ENCODE measurements at places on chromosomes 4 and X.

DNA sequence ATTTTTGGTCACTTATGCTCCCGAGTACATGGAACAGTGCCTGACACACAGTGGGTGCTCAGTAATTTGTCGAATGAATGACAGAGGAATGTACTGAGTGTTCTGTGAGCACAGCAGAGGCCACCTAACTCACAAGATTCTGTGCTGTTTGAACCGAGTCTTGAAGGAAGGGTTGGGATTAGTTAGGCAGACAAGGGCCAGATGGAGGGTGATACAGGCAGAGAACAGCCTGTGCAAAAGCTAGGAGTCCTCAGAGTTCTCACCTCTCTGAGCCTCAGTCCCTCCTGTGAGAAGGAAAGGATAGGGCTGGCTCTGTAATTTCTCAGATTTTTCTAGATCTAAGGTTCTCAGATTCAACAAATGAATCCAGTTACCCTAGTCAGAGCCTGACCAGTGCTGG, 108.8 kb downstream of the NHSL2 start:
- no peak for DNase-seq

DNA sequence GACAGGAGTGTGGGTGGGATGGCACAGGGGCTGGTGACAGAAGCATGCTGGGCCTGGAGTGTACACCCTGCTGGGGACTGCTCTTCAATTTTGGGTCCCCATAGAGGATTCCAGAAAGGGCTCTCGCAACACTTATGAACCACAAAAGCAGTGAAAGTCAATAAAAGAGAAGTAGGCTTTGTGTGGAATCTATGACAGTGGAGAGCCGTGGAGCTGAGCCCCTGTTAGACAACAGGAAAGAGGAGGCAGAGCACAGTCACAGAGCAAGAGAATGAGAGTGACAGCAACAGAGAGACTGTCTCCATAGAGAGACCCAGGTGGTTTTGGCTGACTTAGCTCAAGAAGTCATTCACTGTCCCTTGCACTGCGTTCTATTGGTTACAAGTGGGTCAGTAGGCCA, 135.1 kb upstream of the ATP6AP2 start:
- no peak for DNase-seq

GRCh38 chr4:122150931-122151330, 1.2 kb upstream of the BLTP1 start:
- no peak for DNase-seq

GRCh38 chr4:165813606-165814005, 59.4 kb upstream of the TLL1 start:
- no peak for DNase-seq

GRCh38 chr4:28562913-28563312, 1702.3 kb downstream of the STIM2 start:
- no peak for DNase-seq

DNA sequence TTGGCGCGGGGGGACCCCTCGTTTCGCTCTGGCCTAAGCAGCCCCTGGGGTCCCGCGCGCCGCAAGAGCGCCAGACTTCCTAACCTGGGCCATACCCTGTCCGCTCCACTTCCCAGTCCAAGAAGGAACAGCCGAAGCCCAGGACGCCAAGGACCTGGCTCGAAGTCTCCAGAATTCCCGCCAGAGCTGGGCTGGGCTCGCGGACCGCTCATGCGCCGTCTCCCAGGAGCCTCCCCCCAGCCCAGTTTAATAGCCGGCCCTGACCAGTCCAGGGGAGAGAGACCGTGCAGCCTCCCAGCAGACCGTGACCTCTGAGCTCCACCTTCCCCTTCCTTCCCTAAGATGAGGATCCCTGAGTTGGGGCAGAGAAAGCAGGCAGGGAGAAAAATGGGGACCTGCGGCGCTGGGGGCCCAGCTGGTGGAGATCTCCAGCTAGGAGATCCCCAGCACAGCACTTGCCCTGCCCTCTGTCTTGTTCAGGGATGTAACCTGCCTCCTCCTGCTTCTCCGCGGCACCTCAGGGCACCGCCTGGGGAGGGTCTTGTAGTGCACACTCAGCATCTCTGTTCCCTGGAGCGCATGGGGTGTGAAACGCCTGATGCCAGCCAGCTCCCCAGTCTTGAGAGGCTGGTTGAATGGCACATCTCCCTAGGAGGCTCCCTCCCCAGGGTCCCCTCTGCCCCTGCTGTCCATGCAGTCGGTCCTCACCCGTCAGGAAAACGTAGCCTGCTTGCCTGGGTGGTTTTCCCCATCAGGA, 1.2 kb upstream of the LETM1 start:
- DNase-seq = peak; percentile 79

- DNase-seq = no peak
These were observed 83.7 kb downstream of the FREM3 start for GRCh38 chr4:143616771-143617170.

DNA sequence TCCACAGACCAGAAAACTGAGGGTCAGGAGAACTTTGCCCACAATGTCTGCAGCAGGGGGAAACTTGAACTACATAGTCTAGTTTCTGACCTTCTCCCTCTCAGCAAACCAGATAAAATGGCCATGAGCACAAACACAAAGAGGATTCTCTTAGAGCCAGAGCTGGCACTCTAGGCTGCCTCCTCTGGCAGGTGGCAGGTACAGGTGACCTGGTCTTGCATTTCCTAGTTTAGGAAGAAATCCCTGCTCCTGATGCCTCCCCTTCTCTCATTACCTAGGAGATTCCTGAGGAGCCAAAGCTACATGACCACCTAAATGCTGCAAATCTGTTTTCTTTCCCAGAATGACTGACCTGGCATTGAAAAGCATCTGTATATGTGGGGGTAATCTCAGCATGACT, 45.1 kb downstream of the ARHGEF9 start:
- no peak for DNase-seq

GRCh38 chr4:8336412-8337075, 67.0 kb downstream of the HTRA3 start:
- DNase-seq = peak; percentile 2

DNA sequence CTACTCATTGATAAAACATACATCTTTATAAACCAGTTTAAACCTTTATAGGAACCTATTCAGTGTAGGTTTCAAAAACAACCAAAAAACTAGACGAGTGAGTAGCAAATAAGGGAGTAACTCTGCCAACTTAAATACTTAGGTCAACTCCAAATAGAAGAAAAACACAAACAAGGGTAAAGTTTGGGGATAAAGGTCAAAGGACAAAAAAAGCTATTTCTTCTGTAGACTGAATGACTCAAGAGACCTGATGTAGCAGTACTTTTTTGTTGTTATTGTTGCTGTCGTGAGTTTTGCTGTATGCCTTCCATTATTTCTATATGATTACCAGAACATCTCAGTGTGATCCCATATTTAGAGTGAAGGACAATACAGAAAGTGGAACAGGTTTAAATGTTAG, 199.3 kb downstream of the SPOCK3 start:
- no peak for DNase-seq

- DNase-seq = no peak
These were observed 187.7 kb upstream of the LNX1 start for GRCh38 chr4:53779025-53779424.

DNA sequence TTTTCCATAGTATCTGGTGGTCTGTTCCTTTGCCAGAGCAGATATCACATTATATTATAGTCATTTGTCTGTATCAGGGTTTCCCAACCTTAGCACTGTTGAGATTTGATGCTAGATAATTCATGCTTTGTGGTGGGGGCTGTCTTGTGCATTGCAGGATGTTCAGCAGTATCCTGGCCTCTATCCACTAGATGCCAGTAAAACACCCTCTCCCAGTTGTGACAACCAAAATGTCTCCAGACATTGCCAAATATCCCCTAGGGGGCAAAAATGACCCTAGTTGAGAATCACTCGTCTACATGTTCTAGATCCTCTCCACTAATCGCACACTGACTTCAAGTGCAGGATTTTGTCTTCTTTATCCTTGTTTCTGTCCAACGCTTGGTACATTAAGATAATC, 160.8 kb downstream of the FANCB start:
- no peak for DNase-seq

DNA sequence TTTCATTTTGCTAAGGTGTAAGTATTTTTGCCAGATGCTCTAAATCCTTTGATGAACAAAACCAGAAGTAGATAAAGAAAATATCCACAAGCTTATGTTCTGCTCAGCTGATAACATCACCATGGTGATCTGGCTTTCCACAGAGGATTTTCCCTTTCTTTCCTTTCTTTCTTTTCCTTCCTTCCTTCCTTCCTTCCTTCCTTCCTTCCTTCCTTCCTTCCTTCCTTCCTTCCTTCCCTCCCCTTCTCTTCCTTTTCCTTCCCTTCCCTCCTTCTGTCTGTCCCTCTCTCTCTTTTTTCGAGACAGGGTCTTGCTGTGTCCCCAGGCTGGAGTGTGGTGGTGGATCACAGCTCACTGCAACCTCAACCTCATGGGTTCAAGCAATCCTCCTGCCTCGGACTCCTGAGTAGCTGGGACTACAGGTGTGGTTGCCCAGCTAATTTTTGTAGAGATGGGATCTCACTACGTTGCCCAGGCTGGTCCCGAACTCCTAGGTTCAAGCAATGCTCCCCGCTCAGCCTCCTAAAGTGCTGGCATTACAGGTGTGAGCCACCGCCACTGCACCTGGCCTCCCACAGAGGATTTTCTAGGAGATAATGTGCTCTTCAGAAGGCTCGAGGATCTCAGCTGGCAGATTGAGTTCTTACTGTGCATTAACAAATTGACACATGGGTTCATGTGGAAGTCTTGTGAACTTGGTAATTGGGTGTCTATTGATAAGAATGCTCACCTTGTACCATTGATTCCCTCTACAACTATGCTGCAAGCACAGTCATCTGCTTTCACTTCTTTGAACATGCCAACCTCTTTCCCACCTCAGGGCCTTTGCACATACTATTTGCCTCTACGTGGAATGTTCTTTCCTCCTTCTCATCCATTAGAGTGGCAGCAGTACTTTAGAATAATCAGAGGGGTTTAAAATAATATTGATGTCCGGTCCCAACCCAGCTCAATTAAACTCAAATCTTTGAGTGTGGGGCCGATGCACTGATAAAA, 1.4 kb upstream of the RHOH start:
- no peak for DNase-seq

DNA sequence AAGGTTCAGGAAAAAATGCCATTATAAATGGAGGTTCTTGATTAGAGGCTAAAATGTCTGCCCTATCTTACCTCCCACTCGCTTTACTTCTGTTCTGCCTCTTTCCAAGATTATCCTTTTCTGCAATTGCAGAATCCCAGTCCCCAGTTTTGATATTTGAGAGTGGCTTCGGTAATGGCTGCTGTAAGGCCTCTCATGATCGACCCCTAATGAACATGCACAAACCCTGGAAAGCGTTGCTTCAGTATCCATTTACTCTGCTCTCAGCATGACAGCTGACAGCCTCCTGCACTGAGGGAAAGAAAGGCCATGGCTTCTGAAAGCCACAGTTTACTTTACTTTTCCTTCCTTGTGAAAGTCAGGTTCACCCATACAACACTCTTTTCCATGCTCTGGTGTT, 325.4 kb upstream of the GALNT7 start:
- DNase-seq = no peak

DNA sequence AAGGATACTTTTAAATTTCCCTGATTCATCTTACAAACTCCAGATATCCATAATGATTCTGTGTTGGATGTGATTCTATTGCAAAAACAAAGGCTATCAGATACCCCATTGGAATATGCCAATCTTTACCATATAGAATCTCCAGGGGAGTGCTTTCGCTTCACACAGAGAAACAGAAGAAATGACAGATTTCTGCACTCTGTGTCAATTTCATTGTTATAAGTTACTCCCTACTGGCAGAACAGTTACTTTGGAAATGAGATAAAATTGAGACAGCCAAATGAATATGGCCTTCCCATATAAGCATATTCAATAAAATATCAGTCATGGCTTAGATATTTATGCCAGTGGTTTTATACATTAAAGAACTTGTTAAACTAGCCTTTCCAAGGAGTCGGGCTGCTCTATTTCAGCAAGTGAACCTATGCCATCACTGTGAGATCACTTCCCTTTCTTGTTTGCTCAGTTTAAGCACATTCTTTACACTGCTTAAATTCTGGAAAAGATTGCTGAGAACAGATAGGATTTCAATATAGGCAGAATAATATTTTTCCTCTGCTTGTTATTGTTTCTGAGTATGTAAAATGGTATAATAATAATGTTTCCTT, 127.5 kb upstream of the ANXA10 start:
- no peak for DNase-seq

DNA sequence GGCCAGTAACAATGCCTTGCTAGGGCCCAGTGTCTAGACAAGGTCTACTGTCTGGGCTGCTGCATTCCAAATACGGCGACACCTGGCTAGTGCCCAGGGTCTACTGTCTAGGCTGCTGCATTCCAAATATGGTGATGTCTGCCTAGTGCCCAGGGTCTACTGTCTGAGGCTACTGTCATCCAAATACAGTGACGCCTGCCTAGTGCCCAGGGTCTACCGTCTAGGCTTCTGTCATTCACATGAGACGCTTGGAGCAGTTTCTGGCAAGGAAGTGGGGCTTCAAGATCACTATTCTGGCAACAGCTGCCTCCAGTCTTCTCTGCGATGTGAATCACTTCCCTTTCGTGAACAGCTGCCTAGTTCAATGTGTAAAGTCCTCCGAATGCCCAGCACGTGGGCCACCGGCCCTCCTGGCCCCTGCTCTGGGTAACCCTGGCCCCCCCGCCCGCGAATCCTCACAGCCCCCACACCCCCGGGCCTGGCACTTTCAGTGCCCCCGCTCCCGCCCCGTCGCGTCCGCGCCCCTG, 12.7 kb downstream of the ACOX3 start:
- peak; percentile 76 for DNase-seq

DNA sequence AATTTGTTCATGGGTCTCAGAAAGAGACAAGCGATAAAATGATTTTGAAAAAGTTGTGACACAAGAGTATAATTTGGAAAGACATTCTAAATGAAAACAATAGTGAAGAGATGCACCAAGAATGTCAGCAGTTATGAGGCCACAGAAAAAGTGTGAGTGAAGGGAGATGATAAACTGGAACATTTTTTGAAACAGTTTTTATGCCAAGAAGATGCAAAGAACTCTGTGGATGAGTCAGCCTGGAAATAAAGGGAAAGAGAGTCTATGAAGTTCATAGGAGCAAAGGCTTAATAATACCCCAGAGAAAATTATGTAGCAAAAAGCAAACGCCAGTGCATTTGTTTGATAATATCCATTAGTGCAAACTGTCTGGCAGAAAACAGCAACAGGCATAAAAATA, 188.4 kb upstream of the TBC1D9 start:
- DNase-seq = no peak

DNA sequence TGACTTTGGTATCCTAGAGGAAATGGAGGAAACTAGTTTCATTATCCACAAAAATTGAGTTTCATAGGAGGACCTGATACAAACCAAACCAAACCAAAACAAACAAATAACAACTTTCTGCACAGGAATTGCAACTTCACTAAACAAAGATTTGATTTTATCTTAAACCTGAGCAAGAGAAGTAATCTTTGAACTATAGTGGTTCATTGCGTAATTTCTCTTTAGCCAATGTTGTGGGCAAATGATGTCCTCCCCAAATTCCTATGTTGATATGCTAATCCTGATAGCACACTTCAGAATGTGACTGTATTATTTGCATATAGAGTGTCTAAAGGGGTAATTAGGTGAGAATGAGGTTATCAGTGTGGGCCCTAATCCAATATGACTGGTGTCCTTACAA, 102.4 kb downstream of the CAMK2D start:
- no peak for DNase-seq

DNA sequence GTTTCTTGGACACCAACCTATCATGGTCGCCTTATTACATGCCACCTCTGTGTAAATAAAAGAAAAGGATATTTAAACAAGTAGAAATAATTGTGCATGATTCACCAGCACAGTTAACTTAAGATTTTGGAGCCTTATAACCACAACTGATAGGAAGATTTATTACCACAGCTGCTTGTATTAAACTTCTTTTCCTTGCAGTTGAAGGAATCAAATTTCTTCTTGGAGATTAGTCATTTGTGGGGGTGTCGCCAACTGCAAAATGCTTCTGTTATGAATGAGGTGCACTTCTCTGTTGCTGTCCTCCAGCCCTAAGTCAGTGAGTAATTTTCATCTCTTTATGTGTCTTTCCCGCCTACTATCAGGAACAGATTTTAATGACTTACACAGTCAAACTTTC, 73.3 kb downstream of the OR13H1 start:
- DNase-seq = no peak
